Activated CD8-positive, alpha-beta T cell treated with anti-CD3 and anti-CD28 coated beads for 36 hours (primary cell): ENCODE measurements at places on chromosomes 6 and 20. TPM values are rescaled to one million over a fixed set of nuclear protein-coding genes. Genes with fewer than 3 reads are reported as not detected.

Gene MED20
- 28.0 TPM for total RNA-seq

Gene FAM217A
- not detected for total RNA-seq

Gene PHACTR1
- 0.11 TPM for total RNA-seq

Gene MAPK13
- 60.9 TPM for total RNA-seq

Gene CCM2L
- not detected for total RNA-seq

Gene SPAG4
- 11.8 TPM for total RNA-seq

Gene SYS1
- 20.7 TPM for total RNA-seq

Gene RNF39
- total RNA-seq, result not detected

Gene VSX1
- not detected for total RNA-seq

Gene CALHM6
- 10.9 TPM for total RNA-seq

Gene EDN3
- total RNA-seq, result 0.09 TPM

GRCh38 chr6:76250666-76251065 is 178.2 kb upstream of the IMPG1 start:
- H3K27ac ChIP-seq, result no peak overlapping the region
- no peaks in the 10 kb centered on the region for H3K4me1 ChIP-seq
- DNase-seq, result no peak
- no peaks in the 10 kb centered on the region for H3K36me3 ChIP-seq

- peaks cover 34% of the 10 kb centered on the region for H3K27me3 ChIP-seq
- no peaks in the 10 kb centered on the region for H3K36me3 ChIP-seq
- no peak overlapping the region for H3K27ac ChIP-seq
Measured at GRCh38 chr6:6230286-6230685, 90.2 kb downstream of the F13A1 start.

- no peaks in the 10 kb centered on the region for H3K4me1 ChIP-seq
- H3K36me3 ChIP-seq, result no peaks in the 10 kb centered on the region
- H3K27ac ChIP-seq, result no peak overlapping the region
- no peak for DNase-seq
- no peak overlapping the region for H3K4me3 ChIP-seq
Measured at GRCh38 chr20:6595704-6596103, 171.8 kb upstream of the BMP2 start.

DNA sequence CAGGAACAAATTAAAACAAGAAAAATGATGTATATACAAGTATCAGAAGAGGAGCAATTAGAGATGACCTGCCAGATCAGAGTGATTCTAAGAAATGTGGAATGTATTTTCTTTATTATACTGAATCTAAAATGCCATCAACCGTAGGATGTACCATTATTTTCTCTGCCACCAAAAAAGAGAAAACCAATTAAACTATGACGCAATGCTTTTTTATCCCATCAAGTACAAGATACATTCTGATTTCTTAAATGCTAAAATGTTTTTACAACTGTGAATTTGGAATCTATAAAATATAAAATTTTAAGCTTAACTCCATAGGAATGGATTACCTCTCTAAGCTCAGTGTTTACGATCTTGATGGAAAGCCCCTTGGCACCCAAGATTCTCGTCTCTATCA is 85.9 kb downstream of the PHACTR1 start:
- H3K27ac ChIP-seq, result no peak overlapping the region
- DNase-seq, result no peak
- peaks cover 14% of the 10 kb centered on the region for H3K27me3 ChIP-seq
- H3K4me1 ChIP-seq, result peaks cover 4% of the 10 kb centered on the region

DNA sequence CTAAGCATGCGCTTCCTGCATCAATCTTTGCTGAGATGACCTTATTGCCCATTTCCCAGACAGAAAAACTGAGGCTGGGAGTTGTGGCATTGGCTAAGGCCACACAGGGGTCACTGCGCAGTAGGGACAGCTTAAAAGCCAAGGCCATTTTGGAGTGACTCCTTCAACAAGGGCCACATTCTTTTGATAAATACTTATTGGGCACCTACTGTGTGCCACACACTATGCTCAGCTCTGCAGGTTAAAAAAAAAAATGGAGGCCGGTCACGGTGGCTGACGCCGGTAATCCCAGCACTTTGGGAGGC is 108.6 kb downstream of the CEBPB start:
- peaks cover 17% of the 10 kb centered on the region for H3K4me1 ChIP-seq
- H3K27ac ChIP-seq, result no peak overlapping the region
- peaks cover 4% of the 10 kb centered on the region for H3K27me3 ChIP-seq

GRCh38 chr6:119493980-119494379 is 144.4 kb upstream of the MAN1A1 start:
- no peaks in the 10 kb centered on the region for H3K27me3 ChIP-seq
- no peaks in the 10 kb centered on the region for H3K36me3 ChIP-seq
- no peak overlapping the region for H3K4me3 ChIP-seq
- DNase-seq, result no peak
- H3K27ac ChIP-seq, result no peak overlapping the region

DNA sequence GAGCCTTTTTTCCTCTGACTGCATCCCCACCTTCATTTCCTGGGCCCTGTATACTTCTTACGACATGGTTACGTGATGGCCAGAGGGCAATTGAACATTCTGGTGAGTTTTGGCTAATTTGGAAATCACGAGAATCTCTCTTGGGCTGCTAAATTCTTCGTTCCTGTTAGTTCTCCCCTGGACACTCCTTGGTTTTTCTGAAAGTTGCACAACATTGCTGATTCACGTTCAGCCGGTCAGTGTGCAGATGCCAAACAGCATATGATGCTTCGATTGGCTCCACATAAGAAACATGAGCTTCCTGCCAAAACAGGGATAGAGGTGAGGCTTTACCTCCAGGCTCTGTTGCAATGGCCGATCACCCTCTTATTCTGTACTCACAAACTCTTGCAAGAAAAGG is 119.4 kb upstream of the LY86 start:
- H3K4me1 ChIP-seq, result no peaks in the 10 kb centered on the region
- peaks cover 6% of the 10 kb centered on the region for H3K27me3 ChIP-seq
- H3K36me3 ChIP-seq, result no peaks in the 10 kb centered on the region
- no peak overlapping the region for H3K27ac ChIP-seq
